Brain (organoid and tissue), 16 donors: ENCODE measurements at places on chromosomes 3 and 15.
A peak's percentile ranks its signal among the peaks of the same experiment; 100 is the strongest.

DNA sequence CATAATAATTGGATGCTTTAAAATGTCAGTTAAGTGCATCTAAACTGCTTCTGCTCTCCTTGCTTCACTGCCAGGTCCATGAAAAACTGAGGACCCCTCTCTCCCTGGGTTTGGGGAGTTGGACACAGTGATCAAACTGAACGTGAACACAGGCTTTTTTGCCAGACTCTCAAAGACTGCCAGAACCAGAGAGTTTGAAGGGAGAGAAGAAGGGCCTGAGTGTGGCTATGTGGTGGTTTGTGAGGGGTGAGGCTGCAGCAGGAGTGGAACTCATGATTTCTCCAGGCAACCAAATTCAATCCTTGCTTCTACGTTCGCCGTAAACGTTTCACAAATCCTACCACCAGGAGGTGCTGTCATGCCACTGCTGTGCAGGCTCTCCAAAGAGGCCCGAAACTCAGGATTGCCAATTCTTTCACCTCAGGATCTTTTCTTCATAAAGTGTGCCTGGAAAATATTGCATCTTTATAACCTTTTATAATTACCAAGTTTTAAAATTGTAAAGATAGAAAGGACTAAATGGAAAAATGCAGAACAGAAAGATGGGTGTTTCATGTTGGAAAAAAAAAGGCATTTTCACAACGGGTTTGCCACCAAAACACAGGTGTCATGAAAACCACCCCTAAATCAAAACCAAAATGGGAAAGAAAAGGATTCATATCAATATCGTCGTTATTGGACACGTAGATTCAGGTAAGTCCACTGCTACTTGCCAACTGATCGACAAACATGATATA is 19.7 kb downstream of the TM4SF4 start:
- peak; percentile 65 for DNase-seq

DNA sequence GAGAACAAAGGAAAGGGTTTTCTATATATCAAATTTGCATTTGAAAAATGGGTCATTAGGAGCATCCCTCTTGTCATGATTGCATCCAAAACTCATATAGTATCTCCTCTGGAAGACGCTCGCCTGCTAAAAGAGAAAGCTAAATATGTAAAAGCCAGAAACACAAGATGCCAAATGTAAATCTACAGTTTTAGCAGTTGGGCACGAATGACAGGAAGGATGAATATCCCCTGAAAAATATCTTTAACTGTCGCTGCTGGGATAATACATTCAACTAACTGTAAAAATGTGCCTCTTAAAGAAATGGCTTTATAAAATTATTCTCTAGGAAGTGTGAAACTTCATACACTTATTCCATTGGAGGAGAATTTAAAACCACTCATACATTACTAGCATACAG is 101.7 kb downstream of the DCLK3 start:
- no peak for DNase-seq

- no peak for DNase-seq
These were observed 253.3 kb downstream of the PTPRG start for GRCh38 chr3:61814674-61815073.

GRCh38 chr3:187274977-187275338 is 16.6 kb downstream of the MASP1 start:
- peak; percentile 84 for DNase-seq

- no peak for DNase-seq
These were observed 51.5 kb upstream of the NANOGP8 start for GRCh38 chr15:35136321-35137189.

- no peak for DNase-seq
These were observed 30.4 kb upstream of the ATP1B3 start for GRCh38 chr3:141846050-141846433.

GRCh38 chr3:186983659-186984058 is 53.3 kb downstream of the ST6GAL1 start:
- no peak for DNase-seq

- DNase-seq: no peak
These were observed 12.6 kb upstream of the FRMD5 start for GRCh38 chr15:44207643-44208042.

GRCh38 chr3:164732166-164732565 is 346.1 kb downstream of the SI start:
- DNase-seq: no peak

GRCh38 chr3:10474275-10474646 is 31.1 kb downstream of the ATP2B2 start:
- DNase-seq: peak; percentile 97

- no peak for DNase-seq
These were observed 143.8 kb upstream of the IL12A start for GRCh38 chr3:159844801-159845261.

DNA sequence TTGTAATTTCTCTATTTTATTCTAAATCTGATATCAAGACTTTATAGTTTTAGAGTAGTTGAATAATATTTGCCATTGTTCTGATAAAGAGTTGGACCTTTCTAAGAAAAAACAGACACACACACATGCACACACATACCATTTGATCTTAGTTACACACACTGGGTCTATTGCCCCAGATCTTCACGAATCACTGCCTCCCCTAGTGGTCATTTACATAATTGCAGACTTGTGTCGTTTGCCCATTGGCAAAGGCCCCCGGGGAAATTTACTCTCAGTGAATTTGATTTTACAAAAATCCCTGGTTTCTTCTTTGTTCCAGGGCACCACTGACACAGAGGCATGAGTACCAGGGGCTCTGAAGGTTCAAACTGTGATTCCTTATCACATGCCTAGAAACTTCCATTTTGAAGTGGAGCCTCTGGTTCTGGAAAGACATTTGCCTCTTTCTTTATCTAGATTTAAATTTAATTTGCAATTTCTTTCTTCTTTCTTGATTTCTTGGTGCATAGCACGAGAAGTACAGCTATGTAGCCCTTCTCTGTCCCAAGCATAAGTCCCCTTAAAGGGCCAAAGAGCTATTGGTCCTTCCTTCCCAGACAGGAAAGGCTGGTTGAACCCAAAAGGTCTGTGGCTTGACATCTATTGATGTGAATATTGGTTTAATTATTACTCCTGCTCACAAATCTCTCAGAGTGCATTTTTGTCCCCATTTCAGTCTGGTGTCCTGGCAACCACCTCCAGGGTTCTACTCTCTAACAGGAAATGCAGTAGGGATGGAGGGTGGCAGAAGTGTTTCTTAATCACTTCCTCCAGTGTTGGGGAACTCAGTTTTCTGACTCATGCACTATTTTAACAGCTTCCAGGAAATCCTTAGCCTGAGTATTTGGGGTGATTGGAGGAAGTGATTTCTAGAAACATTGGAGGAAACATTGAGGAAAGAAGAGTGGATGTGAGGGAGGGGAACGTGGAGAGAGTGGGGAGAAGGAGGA is 32.4 kb upstream of the SLC6A11 start:
- no peak for DNase-seq

DNA sequence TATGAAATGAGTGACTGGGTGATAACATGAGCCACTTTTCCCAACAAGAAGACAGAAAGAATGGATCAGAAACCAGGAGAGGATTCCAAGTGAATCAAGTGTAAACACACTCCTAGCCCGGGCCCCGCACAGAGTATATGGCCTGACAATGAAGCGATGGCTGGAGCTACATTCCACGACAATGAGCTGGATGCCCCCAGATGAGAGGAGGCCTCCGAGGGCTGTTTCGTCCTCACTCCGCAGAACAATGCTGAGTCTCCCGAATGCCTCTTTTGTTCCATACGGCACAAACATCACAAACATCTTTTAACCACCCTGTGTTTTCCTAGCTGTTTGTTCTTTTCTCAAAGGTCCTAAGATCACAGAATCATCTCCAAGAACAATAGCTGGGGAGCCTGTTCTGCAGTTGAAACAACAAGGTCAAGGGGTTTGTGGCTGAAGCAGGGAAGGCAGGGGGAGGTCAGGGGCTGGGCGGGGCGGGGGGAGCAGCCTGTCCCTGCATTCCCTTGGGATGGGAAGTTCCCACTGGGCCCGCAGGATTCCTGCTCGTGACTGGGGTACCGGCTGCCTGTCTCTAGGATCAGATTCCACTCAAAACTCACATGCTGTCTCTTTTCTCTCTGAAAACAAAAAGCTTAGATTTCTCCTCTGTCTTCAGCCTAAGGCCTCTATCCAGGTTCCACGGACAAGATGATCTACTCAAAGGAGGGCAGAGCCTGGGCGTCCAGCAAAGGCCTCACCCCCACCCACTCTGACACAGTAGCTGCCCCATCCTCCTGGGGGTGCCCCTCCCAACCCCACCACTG is 151.3 kb downstream of the XXYLT1 start:
- DNase-seq: peak; percentile 56

GRCh38 chr3:27312044-27312668 is 57.0 kb downstream of the NEK10 start:
- DNase-seq: peak; percentile 65

DNA sequence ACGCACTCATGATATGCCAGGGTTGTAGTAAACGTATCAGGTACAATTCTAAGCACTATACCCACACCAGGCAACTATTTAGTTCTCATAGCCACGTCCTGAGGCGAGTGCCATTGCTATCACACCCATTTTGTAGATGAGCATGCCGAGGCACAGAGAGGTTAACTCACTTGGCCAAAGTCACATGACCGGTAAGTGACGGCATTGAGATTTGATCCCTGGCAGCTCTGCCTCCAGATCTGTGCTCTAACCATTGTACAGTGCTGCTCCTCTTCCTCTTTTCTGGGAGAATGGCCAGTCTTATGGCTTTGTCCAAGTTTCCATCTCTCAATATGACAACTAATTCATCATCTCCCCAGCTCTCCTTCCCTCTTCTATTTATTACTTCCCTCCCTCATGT is 18.9 kb upstream of the ATP2B2 start:
- no peak for DNase-seq

DNA sequence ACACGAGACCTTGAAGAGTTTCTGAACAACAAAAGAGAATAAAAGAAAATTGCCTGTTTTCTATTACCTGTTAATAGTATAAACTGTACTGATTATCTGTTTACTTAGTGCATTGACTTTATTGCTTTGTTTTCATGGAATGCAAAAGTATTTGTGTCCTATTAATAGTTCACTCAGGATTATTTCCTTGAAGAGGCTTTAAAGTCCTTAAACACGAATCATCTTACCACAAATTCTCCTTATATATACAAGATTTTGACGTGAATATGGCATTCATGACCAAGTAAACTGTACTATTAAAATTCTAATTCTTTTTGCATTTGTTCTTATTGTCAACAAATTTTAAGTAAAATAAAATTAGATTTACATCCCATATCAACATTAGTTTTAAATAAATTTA is 513.0 kb downstream of the NTRK3 start:
- DNase-seq: no peak

GRCh38 chr3:180358179-180358578 is 243.8 kb upstream of the TTC14 start:
- DNase-seq: peak; percentile 57

DNA sequence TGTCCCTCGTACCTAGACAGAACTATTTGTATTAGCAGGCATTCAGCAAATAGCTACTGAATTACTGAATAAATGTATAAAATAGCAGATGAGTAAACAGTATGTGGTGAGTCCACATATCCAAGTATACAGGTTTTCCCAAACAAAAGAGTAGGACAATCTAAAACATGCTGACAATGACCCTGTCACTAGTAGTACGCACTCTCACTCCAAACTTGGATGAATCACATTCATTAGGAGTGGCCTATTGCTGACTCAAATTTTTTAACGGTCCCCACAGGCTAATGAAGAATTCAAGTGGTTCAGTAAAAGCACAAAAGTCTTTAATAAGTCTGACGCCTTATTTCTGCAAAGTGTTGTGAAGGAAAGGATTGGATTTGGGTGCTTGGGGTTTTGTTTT is 449.3 kb upstream of the THBS1 start:
- no peak for DNase-seq

DNA sequence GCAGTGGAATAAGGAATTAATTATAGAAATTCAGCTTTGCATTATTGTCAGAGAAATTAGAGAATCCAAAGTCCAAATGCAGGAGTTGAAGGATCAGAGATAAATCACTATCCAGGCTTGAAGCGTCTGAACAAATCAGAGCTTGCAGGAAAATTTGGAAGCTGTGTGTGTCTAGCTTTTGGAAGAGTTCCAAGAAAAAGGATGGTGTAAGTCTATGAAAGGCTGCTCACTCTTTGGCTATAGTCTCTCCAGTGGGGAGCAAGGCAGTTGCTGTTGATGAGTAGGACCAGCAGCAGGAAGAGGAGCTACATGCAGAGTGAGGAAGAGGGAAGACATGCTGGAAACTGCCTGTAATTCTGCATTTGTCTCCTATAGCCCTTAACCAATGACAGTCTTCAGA is 464.3 kb upstream of the GRM7 start:
- DNase-seq: peak; percentile 70

GRCh38 chr15:27815035-27815434 is 284.1 kb downstream of the OCA2 start:
- no peak for DNase-seq

DNA sequence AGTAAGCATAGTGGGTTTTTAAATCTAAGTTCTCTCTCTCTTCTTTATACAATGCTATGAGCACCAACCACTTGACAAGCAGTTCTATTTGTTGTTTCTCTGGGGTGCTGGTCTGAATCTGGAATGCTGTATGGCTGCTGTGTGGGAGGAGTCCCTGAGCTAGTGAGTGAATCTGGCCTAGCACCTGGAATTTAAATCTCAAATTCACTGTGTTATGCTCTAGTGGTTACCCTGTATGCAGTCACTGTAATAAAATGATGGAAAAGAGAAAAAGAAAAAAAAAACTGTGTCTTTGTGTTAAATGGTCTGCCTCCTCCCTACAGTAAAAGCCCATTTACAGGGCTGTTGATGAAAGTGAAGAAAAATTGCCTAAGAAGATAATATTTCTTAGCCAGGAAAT is 155.0 kb downstream of the ATP8B4 start:
- DNase-seq: no peak

DNA sequence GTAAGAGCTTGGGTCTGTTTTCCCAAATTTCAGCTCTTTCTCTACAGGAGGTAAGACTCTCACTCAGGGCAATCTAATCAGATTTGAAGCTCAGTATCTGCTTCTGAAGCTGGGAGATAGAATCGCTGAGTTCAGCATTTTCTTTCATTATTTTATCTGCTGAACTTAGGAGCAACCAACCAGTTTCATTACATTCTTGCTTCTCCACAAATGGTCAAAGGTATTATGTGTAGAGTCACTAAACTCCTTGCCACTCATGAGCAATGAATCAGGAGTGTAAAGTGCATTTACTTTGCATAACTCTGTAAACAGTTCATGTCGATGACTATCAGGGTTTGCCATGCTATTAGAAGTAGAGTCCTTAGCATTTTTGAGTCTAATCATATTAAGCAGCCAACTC is 249.4 kb downstream of the CHL1 start:
- DNase-seq: no peak

GRCh38 chr3:156619376-156619775 is 55.0 kb upstream of the TIPARP start:
- no peak for DNase-seq
